Bone marrow (tissue), 2 donors: ENCODE measurements at places on chromosomes 1 and 21.
A peak's percentile ranks its signal among the peaks of the same experiment; 100 is the strongest.

GRCh38 chr1:31745946-31746670 lies 18.0 kb downstream of the ADGRB2 start:
- no peak for DNase-seq

- DNase-seq = no peak
These were observed 8.9 kb upstream of the LHX8 start for GRCh38 chr1:75125161-75125726.

GRCh38 chr1:30809514-30810263 lies 52.1 kb upstream of the LAPTM5 start:
- DNase-seq = no peak

DNA sequence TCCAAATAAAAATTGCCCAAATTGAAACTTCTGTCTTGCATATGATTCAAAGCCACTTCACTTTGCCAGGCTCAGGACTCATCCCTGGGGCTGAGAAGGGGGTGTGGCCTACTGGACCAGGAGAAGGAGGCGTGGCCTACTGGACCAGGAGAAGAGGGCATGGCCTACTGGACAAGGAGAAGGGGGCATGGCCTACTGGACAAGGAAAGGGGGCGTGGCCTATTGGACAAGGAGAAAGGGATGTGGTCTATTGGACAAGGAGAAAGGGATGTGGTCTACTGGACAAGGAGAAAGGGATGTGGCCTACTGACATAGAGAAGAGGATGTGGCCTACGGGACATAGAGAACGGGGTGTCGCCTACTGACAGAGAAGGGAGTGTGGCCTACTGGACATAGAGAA lies 405.3 kb downstream of the RRAGC start:
- no peak for DNase-seq

- no peak for DNase-seq
These were observed 296.2 kb downstream of the LMX1A start for GRCh38 chr1:165060285-165060793.

DNA sequence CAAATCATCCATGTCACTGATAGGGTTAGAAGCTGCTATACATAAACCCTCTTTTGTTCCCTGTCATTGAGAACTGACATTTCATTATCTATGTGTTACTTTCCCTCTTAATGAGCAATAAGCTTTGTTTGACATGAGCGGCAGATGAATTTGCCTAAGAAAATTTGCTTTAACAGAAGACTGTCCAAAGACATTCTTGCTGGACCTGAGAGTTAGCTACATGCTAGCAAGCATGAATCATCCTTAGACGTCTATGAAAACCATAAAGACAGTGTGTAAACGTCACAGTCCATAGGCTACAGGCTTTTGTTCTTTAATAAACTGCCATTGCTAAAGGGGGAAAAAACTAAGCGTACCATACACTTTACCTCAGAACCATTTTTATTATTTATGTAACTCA lies 73.1 kb downstream of the TNFSF4 start:
- no peak for DNase-seq

DNA sequence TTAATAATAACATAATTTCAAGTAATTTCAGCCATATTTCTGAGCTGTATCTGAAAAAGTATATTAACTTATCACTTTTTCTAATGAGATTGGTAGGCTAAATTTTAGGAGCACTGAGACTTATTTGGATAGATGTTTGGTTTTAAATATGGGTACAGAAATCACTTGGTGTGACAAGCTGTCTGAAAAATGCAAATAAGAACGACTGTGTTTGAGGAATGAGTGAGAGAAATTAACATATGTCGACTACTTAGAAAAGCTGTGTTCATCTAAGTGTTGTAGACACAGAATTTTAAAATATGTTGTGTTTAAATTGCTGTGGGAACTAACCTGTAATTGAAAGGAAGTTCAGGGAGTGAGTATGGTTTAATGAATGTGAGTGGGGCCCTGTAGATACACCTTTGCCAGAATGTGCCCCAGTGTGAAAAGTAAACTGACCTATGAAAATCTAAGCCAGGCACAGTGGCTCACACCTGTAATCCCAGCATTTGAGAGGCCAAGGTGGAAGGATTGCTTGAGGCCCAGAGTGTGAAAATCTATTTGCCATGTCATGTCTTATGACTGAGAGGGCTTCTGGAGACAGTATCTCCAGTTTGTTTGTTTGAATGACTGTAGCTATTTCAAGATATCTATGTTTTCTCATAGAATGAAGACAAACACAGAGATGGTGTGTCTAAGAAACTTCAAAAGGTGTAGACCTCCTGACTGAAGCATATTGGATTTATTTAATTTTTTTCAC lies 53.8 kb upstream of the LRRC8C start:
- no peak for DNase-seq

GRCh38 chr1:112057736-112058135 lies 68.3 kb upstream of the KCND3 start:
- no peak for DNase-seq

DNA sequence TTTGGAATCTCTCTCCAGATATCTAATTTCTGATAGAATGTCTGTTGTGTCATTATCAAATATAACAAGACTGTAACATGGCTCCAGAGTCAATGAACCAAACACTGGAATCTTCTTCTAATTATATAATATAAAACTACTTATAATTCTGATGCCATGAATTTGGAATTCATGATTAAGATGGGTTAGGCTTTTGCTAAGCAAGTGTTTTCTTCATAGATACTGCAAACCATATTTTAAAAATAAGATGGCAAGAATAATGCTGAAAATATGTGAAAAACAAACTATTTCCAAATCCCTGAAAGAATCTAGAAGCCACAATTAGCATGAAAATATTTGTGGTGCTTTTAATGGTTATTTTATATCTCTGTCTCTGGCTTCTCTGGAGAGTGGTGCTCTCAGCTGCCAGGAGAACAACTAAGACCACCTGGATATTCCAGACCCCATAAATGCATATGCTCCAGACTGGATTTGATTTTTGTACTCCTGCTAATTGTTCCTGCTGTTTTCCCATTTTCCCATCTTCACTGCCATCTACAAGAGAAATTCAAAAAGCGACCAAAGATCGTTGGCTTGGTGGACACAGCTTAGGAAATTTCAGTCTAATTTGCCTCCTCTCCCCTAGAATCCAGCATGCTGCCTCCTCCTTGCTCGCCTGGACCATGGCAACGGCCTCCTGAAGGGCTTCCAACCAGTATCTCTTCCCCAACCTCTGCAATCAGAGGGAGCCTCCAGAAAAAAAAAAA lies 418.9 kb downstream of the SETD4 start:
- DNase-seq = no peak

DNA sequence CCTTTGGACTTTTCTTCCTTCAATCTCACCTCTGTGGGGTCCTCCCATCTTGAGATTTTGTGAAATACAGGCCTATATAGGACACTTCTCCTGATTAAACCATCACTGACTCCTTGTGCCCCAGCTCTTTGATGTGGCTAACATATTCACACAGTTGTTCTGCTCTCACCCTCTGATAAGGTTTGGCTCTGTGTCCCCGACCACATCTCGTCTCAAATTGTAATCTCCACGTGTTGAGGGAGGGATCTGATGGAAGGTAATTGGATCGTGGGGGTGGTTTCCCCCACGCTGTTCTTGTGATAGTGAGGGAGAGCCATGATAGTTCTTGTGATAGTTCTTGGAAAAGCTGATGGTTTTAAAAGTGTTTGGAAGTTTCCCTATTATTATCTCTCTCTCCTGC lies 19.7 kb downstream of the LRRC7 start:
- DNase-seq = no peak

- no peak for DNase-seq
These were observed 52.0 kb upstream of the SMYD2 start for GRCh38 chr1:214228976-214229375.

DNA sequence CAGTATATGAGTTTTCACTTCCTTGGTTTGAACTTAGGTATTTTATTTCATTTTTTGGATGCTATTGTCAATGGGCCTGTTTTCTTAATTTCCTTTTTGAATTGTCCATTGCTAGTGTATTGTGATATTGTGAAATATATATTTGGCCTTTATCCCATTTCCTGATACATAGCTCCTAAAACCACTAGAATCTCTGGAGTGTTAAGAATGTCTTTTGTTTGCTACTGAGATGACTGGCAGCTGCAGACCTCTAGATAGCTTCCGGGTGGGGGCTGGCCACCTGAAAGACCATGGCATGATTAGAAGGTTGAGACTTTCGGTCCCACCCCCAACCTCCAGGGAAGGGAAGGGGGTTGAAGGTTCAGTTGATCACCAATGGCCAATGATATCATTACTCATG lies 245.4 kb downstream of the KCNJ6 start:
- no peak for DNase-seq

- no peak for DNase-seq
These were observed 26.8 kb upstream of the ZNF697 start for GRCh38 chr1:119674835-119675289.

- DNase-seq = no peak
These were observed 74.9 kb upstream of the IRF2BP2 start for GRCh38 chr1:234684856-234685255.

- DNase-seq = no peak
These were observed 58.5 kb downstream of the WDR4 start for GRCh38 chr21:42820616-42821465.

DNA sequence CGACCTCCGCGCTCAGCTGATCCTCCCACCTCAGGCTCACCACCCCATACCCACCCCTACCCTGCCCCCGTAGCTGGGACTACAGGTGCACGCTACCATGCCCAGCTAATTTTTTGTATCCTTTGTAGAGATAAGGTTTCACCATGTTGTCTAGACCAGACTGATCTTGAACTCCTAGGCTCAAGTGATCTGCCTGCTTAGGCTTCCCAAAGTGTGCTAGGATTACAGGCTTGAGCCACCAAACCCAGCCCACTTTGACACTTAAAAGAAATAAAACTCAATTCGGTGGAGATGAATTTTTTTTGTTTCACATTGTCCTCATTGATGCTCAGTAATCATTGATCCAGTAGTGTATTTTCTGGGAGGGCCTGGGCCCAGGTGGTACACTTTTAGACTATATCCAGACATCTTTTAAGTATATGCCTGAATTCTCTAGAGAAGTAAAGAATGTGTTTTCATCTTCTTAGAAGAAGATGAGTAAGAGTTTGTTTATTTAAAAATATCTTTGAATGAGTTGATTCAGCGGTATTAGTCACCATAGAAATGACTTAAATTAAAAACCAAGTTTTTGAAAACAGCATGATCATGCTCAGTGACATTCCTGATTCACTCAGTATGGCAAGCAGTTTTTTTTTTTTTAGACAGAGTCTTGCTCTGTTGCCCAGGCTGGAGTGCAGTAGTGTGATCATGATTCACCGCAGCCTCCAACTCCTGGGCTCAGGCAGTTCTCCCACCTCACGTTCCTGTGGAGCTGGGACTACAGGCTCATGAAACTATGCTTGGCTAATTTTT lies 57.8 kb downstream of the EPB41 start:
- no peak for DNase-seq

DNA sequence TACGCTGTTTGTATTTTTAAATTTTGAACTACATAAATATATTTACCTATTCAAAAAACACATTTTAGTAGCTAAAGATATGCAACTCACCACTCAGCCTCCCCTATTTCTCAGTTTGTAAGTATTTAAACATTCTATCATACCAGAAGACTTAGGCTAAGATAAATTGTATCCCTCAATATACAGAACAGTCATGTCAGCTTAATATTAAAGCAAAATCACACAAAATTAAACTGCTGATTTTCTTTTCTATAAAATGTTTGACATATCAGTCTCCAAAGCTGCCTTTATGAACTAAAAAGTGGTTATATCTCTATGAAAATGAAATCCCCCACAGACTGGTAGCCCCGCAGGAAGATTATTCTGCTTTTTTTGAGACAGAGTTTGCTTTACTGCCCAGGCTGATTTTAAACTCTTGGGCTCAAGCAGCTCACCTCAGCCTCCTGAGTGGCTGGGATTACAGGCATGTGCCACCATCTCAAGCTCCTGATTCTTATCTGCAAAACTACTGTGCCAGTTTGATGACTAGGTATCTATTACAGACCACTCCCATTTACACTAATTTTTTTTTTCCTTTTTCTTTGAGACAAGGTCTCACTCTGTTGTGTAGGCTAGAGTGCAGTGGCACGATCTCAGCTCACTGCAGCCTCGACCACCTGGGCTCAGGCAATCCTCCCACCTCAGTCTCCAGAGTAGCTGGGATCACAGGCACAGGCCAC lies 37.6 kb downstream of the NRDC start:
- no peak for DNase-seq

DNA sequence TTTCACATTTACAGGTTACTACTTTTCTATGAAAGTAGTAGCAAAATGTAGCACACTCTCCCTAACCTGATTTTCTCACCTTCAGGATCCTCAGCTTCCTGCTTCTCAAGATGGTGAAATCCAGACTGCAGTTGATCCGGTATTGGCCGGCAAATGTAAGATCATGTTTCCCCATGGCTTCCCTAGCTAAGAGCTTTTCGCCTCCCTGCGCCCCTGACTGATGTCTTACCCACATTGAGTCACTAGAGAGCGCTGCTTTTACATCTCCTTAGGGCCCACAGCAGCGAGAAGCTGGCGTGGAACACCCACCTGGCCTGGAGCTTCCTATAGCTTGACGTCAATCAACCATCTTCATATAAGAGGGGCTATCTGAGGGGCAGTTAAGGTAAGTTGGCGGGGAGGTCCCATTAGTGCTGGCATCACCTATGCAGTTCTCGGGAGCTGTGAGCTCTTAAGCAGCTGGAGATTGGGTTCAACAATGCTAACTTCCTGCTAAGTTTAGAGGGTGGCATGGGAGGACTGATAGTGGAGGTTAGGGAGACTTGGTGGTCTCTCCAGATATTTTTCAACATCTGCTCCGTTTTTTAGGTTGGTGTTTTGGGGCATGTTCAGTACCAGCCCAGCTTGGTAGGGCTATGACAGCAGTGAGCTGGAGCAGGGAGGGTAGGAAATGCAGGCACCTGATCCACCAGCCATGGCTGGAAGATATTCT lies 5.5 kb downstream of the PTPN7 start:
- peak; percentile 22 for DNase-seq

- DNase-seq = peak; percentile 27
These were observed 14.1 kb upstream of the WNT9A start for GRCh38 chr1:227961651-227962466.

GRCh38 chr1:234000557-234001041 lies 96.1 kb downstream of the SLC35F3 start:
- DNase-seq = no peak

GRCh38 chr1:69842326-69842725 lies 274.6 kb downstream of the LRRC7 start:
- DNase-seq = no peak

DNA sequence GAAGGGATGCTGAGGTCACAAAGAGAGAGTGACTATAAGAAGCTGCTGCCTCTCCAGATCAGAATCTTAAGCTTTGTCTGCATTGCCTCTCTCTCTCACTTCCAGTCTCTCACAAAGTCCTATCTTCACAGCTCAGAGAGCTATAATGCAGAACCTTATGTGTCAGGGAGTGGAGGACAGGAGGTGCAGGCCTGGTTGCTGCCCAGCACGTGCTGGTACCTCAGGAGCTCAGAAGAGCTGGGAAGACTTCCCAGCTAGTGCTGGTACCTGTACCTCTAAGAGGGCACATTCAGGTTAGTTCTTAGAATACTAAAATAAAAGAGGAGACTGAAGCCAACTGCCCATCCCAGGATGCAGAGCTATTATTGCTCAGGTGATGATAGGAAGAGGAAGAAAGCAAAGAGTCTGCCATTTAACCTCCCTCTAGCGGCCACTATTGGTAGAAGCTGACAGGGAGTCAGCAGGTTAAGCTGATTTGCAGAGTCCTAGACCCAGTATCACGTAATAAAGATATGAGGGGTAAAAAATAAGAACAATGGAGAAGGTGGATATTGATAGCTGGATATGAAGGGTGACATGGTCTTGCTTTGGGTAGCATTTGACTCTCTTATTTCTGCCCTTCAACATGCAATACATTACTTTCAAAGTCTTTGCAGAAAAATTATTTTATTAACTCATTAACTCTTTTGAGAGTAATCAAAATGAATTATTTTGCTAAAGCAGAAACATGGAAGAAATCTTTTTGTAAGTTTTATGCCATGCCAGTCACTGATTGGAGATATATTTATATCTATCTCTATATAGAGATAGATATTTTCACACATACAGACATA lies 138.1 kb upstream of the HMCN1 start:
- DNase-seq = peak; percentile 1
